ENCODE measurements at places on chromosomes 4 and X.

DNA sequence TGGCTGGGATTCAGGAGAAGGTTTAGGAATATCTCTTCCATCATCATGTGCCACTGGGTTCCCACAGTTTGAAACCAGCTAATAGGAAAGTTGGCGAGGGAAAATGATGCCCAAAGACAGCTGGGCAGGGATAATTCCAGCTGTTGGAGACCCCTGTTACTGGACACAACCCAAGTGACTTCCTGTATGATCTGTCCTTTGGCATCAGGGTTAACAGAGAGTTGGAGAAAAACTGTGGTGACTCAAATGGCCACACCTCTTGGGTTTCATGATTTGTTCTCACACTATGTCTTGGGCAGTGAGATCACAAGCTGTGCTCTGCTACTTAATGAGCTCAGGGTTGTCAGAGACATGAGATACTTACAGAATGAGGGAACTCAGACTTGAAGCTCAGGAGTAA, 3.8 kb downstream of the FGF16 start:
- DNase-seq = no peak

DNA sequence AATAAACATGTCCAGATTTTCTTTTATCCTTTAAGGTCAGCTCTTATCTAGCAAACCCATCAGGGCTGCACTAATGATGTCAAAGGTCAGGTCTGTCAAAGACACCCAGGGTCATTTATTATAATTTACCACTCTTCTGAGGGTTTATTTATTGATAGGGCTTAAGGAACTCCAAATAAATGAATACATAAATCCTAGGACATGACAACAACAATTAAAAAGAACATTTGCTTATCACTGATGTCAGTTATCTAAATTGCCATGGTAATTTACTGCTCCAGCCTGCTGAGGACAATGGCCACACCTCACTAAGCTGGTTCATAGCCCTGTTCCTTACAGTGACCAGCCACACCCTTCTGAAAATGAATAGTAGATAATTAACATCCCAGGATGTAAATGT, 317.1 kb downstream of the UNC5C start:
- DNase-seq = no peak

DNA sequence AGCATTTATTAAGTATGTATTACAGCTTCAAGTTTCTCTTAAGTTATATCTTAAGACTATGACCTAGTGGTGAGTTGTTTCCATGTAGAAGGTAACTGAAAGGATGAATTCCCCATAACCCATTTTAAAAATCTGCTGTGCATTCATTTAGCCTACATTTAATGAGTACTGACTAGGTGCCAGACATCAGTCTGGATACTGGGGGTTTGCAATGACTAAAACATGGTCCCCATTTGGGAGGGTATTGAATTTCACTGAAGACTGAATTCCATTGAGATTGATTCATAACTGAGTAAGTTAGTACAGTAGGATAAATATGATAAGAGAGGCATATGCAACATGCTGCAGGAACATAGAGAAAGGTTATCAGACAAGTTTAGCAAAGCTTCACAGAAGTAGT, 241.5 kb downstream of the FRAS1 start:
- DNase-seq = no peak

DNA sequence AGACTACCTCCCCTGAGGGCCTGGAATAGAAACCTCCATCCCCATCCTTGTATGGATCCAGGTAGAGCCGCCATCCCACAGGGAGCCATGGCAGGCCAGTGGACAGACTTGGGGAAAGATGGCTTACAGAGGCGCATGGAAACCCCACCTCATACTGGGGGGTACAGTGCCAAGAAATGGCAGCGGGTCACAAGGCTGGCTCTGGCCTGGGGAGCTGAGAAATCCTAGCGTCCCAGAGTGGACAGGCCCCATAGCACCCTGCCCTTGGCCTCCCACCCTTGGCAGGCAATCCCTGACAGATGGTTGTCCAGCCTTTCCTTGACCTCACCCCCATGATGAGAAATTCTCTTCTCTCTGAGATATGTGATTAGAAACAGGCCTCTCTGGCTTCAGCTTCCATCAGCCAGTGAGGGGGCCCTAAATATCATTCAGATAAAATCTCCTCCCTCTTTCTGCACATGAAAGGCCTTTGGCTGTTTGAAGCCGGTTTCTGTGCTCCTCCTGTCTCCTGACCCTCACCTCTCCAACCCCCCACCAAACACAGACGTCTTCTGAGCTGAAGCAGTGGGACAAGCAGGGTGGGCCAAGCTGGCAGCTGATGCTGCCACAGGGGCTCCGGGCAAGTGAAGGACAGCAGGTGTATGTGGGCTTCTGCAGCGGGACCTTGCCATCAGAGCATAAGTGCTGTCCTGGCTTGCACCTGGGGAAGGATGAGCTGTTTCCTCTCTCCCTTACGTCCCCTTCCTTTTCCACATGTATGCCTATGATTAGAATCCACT, 204.4 kb upstream of the MAMLD1 start:
- DNase-seq = no peak

GRCh38 chr4:90127706-90128345, 632 bp downstream of the CCSER1 start:
- no peak for DNase-seq

DNA sequence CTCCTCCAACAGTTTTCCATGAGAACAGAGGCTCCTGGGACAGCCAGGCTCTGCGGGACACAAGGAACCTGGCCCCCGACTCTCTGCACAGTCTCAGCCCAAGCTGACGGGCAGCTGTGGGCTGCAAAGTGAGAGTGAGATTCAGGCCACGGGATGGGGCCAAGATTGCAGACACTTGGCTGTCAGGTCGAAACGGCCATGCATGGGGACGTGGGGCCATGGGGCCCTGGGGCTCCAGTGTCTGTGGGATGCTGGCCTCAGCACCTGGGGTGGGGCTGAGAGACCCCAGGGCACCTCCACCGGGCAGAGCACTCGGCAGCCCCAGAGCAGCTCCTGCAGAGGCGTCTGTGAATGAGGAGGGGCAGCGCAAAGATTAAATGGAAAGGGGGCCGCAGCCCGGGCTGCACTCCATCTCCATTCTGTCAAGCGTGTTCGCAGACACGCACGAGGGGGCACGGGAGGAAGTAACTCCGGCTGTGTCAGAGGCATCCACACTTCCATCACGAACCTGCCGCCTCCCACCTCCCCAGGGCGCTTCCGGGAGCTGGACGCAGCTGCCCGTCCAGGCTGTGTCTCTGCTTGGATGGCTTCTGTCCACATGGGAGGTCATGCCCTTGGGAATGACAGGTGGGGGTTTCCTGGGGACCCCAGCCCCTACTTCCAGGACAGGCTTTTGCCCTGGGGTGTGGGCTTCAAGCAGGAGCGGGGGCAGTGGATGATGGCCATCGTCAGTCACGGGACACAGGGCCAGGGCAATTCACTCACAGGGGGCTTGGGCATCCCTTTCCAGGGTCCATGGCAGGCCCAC, 82.8 kb upstream of the NKX1-1 start:
- no peak for DNase-seq

Data from stimulated activated CD4-positive, alpha-beta T cell treated with anti-CD3 and anti-CD28 coated beads, Interleukin-1b, Interleukin-23, amount 100 ng/mL, for 4 hours (primary cell).